DMS153 (cell line): ENCODE measurements at places on chromosomes 7 and 10.
A peak's percentile ranks its signal among the peaks of the same experiment; 100 is the strongest.

DNA sequence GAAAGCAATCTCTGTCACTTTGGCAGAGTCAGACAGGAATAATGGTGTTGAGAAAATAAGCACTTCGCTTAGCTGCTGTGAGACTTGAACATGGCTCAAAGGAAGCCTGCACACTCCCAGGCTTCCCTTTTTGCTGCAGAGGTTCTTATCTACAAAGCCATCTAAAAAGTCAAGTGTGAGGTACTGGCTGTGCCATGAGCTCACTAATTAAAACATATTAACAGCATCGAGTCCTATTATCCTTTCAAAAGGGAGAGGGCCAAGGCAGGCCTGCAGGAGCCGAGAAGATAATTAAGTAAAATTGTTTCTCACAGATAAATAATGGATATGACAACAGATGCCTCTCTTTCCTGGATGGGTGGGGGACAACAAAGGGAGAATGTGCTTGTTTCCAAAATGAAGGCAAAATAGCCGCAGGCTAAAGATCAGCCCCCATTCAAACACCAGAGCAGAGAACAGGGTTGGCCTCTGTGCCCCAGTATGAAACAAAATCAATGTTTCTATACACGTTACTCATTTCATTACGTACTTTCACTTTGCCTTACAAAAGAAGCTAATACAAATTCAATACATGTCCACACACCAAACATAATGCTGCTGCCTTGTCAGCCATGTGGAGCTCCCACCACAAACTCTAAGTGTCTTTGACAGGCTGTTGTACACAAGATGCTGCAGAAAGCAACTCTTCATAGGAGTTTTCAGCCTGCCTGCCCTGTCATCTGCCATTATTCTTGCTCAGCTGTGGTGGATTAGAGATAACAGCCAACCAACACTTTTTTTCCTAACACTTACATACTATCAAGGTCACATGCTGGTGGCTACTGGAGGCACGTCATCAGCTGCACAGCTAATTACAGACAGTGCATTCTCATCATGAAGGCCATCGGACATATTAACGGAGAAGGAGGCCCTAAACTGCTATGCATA, 55.3 kb downstream of the ELAPOR2 start:
- DNase-seq, result no peak

GRCh38 chr10:129852829-129853561, 111.1 kb downstream of the EBF3 start:
- peak; percentile 37 for DNase-seq

GRCh38 chr7:98418271-98418635, 17.4 kb upstream of the BAIAP2L1 start:
- no peak for DNase-seq

- DNase-seq, result no peak
Observed at GRCh38 chr10:4383651-4384098, 442.3 kb upstream of the AKR1E2 start.

DNA sequence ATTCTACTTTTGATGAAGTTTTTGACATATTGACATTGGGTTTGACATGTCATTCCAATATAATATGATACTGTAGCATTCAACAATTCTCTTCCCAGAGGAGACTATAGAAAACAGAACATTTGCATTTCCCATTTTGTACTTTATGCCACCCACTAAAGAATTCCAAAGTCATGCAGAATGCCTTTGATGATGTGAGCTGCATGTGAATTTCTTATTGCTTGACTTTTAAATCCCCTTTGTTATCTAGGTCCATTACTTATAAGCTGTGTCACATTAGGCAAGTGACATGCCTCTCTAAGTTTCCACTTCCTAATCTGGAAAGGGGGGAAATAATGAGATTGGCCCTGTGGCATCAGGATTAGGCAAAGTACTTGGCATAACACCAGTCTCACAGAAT, 436.7 kb downstream of the AUTS2 start:
- DNase-seq, result no peak

DNA sequence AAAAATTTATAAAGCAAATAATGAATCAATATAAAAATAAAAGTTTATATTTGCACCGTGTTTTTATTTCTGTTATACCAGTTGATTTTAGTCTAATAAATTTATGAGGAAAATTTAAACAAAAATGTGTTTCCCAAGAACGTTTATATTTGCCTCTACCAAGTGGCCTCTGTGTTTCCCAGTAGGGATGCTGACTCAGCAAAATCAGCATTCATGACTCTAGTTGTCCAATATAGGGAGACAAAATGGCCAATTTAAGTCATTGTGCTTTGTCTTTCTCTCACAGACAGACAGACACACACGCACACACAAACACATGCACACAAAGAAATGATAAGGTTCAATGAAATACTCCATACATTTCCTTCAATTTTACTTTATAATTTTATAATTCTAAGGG, 942.5 kb upstream of the ZWINT start:
- DNase-seq, result no peak

- DNase-seq, result no peak
Observed at GRCh38 chr7:44889086-44889781, 3.9 kb upstream of the PURB start.

DNA sequence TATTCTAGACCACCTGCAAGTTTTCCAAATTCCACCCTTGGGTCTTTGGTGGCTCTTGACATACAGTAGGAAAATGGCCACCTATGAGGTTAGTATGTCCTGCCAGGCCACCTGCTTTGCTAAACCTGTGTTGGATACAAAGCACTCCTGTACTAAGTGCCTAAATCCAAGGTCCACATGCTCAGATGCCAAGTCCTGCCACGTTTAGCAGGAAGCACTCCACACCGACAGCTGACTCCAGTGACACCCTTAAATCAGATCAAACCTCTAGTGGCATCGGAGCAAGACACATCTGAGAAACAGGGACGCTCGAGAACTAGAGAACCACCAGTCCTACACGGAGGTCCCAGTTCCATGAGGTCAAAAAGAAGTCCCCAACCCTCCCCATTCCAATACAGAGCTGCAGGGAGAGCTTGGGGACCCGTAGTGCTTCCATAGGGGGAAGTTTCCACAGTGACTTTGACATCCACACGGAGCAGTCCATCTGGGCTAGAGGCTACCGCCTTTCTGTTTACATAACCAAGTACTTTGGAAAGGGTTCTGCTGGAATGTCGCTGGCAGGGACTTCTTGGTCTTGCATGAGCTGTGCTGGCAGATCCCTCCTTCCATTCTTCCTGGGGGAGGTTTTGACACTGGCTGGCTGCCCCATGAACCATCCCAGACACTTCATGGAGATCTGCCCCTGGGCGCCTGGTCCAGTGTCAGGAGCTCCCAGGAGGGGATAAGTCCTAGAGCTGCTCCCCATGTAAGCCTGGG, 290.6 kb downstream of the PRPF18 start:
- DNase-seq, result no peak

GRCh38 chr7:21367081-21367480, 60.8 kb upstream of the SP4 start:
- peak; percentile 88 for DNase-seq

DNA sequence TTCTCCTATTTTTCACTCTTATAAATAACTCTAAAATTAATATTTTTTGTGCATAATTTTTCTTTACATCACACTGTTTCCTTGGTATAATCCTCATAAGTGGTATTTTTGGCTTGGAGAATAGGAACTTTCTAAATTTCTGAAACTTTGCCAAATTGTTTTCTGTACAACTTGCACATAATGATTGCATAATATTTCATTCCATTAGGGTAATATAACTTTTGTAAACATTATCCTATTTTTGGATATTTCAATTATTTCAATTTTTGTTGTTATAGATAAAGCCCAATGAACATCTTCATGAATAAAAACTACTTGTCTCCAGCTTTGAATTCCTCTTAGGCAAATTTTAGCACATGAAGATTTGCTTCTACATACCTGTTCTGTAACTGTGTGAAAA, 135.9 kb downstream of the ELAPOR2 start:
- no peak for DNase-seq

GRCh38 chr7:92611735-92612134, 21.5 kb upstream of the FAM133B start:
- no peak for DNase-seq

GRCh38 chr7:14047709-14048399, 58.4 kb upstream of the ETV1 start:
- DNase-seq, result no peak

DNA sequence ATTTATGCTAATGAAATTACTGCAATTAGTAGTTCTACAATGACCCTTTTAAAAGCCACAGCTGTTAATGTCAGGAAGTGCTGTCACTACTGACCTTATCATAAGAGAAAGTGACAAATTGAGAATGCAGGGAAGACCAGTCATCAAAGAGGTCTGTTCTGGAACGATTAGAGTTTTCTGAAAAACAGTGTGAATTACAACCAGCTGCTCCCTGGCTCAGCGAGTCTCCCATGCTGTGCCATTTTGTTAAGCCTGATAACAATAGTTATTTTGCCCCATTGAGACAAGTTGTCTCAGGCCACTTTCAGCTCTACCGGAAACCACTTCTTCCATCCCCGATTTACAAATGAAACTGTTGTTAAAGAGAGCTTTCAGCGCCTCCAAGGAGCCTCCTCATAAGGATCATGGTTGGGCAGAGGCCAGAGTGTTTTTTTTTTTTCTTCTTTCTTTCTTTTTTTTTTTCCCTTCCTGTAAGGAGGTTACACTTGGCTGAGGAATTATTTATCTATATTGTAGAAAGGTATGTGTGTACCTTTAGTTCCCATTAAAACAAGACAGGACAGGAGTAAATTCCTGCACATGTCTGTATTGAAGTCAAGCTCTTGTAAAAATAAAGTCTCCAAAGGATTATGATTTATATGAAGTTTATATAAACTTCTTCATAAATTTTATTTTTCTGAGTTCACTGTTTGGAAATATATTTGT, 173.6 kb downstream of the CDCA7L start:
- no peak for DNase-seq

DNA sequence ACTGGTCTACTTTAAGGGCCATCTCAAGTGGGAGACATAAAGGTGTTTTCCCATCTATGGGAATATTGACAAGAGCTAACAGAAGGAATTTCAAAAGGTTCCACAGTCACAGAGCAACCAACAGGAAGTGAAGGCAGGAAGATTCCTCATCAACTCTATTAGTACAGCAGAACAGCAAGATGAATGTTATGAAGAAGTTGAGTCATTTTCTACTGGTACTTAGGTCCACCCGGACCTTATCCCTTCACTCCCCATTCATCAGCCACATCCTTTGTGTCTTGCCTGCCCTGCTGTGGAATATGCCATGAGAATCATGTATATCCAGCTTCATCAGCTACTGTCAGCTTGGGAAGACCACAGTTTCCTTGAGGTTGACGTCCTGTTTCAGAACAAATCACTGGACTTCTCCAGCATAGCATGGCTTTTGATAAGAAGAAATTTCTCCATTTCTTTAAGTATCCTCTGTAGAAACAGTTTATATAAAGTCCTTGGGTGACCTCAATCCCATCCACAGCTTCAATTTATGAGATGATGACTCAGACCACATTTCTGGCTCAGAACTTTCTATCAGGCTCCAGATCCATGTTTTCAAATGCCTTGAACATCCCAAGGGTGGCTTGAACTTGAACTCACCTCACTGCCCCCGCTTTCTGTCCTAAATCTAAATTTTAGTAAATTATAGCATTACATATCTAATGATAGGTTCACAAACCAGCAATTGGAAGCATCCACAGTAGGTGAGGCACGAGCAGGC, 84.9 kb upstream of the AGK start:
- DNase-seq, result no peak

DNA sequence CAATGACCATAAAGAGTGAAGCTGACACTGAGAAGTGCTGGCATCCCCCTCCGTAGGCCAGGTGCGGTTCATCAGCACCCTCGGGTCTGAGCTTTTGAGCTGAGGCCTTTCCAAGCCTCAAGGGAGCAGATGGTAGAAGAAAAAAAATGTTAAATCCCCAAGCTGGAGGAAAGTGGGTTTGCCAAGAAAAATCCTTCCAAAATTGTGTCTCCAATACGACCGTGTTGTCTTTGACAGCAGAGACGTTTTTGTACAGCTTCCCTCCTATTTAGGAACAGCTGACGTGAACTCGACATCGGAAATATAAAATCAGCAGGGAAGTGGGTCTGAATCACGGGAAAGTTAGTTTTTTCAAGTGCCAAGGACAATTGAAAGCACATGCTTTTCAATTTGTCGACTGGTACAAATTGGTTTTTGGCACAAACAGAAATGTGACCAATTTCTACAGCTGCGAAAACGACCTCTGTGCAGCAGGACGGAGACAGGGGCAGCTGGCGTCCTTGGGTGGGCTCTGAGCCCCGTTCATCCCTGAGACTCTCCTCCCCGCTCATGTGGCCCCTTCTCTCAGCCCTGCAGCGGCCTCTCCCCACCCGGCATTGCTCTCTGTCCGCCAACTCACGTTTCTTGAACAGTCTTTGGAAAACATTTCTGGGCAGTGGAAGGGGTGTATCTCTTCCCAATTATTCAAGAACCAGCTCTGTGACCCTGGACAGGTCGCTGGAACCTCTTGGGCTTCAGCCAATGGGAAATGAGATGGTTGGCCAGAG, 89.9 kb downstream of the PAXIP1 start:
- no peak for DNase-seq

DNA sequence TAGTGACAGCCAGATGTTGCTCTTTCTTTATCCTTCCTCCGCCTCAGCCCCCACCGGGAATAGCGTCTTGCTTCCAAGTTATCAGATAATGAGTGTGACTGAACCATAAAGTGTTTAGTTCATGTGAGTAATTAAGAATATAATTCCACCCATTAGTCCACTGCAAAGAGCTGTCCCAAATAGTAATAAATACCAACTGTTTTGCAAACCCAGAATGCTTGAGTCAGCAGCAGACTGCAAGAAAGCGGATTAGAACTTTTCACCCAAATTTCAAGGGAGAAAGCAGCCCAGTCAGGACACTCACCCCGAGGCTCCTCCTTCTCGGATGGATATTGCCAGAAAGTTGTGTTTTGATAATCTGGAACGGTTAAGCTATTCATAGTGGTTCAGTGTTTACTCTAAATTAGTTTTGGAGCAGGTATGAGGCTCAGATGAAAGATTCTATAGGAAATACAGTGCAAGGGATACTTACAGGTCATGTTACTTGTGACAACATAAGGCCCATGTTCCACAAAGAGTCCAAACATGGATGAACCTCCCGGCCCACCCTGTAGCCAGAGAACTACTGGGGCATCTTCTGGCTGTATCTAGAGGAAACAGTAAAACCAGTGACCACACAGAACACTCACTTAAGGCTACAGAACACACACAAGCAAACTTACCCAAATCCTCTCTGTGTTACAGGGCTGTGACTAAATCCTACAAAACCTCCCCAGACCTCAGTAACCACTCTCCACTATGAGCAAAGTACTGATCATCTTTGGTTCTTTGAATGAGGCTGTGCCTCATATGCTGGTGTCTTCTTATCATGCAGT, 50.5 kb downstream of the CPVL start:
- no peak for DNase-seq

DNA sequence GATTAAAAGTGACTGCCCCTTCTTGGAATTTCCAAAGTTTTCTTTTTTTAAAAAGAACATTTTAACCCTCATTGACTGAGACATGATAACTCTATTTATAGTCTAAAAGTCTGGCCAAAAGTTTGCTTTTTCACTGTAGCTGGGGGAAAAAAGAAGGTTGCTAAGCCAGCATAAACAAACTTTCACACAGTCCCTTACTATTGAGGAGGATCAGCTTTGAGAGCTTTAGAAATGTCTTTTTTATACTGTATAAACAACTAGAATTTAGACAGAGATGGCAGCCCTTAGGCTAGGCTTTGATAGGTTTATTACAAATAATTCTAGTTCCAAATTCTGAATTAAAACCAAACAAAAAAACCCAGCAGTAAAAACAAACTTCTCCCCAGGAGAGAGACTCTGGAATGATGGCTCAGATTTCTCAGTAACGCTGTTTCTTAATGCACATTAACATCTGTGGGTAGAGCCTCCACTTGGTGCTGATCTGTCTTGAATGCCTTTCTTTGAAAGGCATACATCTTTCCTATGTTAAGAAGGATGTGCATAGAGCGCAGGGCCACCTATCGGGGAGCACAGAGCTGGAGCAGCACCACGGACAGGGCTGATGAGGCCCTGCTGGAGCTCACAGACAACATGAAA, 100.9 kb upstream of the PDLIM1 start:
- DNase-seq, result no peak
